Naive thymus-derived CD4-positive, alpha-beta T cell (primary cell): ENCODE measurements at places on chromosomes 7 and 10.

GRCh38 chr10:110058212-110058611 lies 50.4 kb downstream of the ADD3 start:
- no peak for DNase-seq

DNA sequence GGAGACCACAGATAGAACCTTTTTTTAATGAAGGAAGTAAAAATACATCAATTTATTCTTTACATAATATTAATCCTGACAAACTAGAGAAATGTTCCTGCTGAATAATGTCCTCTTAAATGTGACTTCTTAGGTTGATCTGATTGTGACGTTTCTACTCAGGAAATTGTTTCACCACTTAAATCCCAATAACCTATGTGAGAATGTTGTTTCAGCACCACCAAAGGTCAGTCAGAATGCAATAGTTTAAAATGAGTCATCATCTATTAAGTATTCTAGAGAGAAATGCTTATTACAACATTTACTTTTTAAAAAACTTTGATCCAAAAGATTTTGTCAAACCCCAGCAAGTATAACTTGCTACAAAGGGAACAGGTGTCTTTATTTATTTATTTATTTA lies 155.4 kb upstream of the CACNA2D1 start:
- no peak for DNase-seq

DNA sequence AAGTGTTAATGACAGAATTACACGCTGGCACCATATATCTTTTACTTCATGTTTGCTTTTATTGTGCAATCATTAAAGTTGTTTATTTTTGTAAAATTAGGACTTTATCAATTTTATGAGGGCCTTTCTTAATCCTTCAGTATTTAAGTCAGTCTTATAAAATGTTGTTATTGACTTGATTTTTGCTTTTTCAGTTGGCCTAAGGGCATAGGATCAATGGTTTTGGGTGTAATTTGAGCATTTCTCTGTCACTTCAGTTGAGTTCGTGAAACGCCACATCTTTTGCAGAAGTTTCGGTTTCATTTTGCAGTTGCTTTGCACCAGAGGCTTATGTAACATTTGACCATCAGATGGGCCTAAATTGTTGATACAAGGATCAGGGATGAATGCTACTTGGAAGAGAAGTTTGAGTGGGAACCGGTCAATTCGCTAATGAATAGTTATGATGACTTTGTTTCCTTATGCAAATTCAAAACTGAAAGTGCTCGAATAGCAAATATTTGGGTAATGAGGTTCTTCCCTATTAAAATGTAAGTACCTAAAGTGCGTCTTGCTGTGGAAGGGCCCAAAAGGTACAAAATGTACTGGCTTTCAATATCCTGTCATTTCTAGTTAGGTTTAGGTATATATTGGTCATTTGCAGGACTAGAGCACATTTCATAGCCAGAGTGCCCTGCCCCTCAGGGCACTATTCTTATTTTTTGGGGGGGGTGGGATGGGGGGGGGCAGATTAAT lies 340.9 kb downstream of the LRMDA start:
- DNase-seq, result no peak

DNA sequence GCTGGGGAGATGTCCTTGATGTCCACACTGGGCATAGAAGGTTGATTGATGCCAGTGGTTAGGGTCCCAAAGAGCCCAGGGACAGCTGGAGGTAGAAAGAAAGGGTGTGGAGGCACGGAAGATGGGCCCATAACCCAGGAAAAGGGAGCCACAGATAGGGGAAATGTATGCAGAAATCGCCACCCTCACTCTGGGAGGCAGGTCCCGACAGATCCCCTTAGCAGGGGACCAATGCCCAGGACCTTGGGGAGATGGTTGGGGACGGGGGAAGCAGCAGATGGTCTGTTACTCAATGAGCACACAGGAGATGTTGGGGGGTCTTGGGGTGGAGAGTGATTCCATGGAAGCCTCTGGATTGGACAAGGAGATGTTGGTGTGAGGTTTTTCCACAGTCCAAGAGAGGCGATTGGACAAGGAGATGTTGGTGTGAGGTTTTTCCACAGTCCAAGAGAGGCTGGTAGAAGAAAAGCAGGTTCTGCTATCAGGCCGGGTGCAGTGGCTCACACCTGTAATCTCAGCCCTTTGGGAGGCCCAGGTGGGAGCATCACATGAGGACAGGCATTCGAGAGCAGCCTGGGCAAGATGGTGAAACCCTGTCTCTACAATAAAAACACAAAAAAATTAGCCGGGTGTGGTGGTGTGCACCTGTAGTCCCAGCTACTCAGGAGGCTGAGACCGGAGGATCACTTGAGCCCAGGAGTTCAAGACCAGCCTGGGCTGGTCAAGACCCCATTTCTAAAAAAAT lies 7.0 kb upstream of the PPP1R35 start:
- DNase-seq, result no peak

- no peak for DNase-seq
Measured at GRCh38 chr10:87578160-87578841, 73.6 kb downstream of the MINPP1 start.

DNA sequence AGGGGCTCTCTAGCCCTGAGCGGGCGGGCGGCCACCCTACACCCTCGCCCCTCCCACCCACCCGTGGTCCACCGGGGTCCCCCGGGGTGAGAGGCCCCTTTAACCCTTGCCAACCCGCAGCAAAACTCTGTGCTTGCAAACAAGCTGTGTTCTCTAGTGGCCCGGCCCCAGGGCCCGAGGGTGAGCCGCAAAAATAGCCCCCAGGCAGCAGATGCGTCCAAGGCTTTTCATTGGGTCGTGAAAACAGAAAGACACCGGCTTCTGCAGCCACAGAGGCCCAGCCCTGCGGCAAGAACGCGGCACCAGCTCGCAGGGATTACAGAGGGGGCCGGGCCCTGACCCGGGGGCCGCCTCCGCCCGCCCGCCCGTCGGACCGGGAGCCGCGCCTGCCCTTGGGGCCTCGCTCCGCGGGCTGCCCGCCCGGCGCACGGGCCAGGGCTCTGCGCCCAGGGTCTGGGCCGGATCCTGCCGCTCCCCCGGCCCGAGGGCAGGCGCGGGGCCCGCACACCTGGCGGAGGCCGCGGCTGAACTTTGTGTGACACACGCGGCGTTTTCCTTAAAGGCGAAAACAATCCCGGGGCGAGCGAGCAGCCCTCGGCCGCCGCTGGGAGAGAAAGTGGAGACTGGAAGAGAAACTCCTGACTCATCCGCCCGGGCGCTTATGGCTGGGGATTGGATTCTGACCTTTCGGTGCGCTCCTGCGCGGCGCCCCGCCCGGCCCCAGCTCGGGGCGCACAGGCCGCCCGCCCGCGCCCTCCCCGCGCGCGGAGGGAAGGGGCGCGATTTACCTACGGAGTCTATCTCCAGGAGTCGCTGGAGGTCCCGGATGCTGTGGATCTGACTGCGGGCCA lies 2.8 kb downstream of the PDGFA start:
- DNase-seq, result peak; percentile 48

GRCh38 chr7:148503900-148504487 lies 86.6 kb upstream of the C7orf33 start:
- no peak for DNase-seq

DNA sequence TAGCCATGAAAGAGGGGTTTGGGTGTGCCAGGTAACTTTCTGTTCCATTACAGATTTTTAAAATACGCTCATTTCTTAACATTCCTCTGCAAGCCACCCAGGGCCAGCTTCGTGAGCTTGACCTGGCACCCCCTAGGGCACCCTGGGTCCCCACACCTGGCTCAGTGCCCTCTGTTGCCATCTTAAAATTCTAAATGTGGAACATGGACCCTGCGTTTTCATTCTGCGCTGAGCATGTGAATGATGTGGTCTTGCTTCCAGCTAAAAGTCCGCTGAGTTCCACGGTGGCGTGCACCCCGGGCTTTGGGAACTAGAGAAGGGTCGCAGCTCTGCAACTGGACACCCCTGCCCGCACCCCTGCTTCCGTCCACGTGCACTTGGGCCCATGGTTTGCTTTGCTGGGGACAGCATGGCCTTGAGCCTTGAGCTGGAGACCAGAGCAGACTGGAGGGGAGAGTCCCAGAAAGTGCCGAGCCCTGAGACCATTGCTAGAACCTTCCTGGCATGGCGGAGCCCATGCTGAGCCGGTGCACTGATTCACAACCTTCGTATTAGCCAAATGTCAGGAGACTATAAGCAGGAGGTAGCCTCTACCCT lies 91.1 kb downstream of the RGS10 start:
- DNase-seq, result no peak

- no peak for DNase-seq
Measured at GRCh38 chr10:30631188-30631587, 1.6 kb upstream of the LYZL2 start.

- DNase-seq, result no peak
Measured at GRCh38 chr7:107027208-107027607, 17.3 kb upstream of the PRKAR2B start.

DNA sequence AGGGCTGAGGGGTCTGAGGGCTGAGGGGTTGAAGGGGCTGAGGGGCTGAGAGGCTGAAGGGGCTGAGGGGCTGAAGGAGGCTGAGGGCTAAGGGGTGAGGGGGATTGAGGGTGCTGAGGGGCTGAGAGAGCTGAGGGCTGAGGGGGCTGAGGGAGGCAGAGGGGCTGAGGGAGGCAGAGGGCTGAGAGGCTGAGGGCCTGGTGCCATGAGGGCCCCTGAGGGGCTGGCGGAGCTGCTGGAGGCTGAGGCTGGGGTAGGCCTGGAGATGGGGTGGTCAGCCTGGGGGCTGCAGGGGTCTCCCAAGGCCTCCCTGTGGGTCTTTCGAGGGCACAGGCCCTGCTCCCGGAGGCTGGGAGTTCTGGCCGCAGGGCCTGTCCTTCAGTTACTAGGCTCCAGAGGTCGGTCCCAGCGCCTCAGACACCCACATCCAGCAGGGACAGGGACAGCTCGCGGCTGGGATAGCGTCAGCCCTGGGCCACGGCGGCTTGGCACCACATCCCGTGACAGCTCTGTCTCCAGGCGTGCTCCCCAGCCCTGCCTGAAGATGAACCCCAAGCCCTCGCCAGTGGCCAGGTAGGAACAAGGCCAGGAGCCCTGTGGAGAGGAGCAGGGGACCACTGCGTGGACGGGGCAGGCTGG lies 16.9 kb downstream of the MYO1G start:
- no peak for DNase-seq

- DNase-seq, result no peak
Measured at GRCh38 chr10:132809232-132810140, 23.5 kb upstream of the NKX6-2 start.

DNA sequence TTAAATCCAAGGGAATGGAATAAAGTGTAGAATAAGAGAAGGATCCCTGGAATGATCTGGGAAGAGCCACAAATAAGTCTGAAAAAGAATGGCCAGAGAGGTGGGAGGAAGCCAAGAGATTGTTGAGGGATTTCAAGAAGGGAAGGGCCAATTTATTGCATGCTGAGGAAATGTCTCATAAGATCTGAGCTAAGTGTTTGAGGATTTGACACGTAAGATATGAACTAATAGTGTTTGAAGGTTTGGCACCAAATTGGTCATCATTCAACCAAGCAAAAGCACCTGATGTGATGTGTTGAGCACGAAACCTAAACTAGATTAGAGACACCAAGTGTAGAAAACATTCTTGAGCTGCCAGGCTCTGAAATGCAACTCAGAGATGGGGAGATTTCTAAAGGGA lies 97.9 kb downstream of the TSPAN12 start:
- no peak for DNase-seq

DNA sequence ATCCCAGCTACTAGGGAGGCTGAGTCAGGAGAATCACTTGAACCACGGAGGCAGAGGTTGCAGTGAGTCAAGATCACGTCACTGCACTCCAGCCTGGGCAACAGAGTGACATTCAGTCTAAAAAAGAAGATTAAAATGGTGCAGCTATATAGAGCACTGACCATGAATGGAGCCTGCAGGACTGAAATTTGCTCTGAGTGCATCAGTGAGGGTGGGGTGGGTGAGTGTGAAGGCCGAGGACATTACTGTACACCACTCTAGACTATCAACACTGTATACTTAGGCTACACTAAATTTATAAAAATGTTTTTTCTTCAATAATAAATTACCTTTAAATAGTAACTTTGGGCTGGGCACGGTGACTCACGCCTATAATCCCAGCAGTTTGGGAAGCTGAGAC lies 294.7 kb downstream of the PTPRN2 start:
- DNase-seq, result no peak

DNA sequence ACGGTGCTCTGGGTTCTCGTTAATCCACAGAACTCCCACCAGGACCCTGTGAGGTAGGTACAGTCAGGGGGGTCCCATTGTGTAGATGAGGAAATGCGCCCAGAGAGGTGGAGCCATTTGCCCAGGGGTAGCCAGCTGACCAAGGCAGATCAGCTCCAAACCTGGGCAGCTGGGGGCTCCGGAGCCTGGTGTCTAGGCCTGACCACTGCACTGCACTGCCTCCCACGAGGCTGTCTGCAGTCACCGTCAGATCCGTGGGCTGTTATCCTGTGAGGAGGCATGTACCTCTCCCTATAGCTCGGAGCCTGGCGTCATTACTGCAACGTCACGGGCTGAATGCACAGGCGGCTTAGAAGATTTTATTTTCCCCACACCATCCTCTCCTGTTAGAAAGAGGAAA lies 411.8 kb upstream of the FOXK1 start:
- no peak for DNase-seq

DNA sequence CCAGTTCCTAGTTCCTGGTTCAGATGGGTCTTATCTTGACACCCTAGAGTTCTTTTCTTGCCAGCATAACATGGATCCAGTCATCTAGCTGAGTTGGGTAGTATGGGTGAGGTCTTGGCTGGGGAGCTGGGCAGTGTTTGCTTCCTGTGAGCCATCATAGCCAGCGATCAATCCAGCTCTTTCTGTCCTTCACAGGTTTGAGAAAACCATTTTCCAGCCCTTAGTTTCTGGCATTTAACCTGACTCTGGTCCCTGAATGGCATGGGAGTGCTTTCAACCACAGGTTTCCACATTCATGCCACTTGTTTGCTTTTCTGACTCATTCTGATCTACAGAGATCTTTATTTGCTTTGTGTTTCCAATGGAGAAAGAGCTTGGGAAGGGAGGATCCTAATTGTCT lies 8.6 kb downstream of the SLC13A1 start:
- DNase-seq, result no peak

- no peak for DNase-seq
Measured at GRCh38 chr10:121678631-121679174, 80.5 kb upstream of the FGFR2 start.

GRCh38 chr7:155959894-155960293 lies 147.6 kb upstream of the SHH start:
- no peak for DNase-seq

- no peak for DNase-seq
Measured at GRCh38 chr10:71381611-71382010, 15.1 kb upstream of the CDH23 start.
